ENCODE measurements at places on chromosomes 13 and 19. TPM values are rescaled to one million over a fixed set of nuclear protein-coding genes. Genes with fewer than 3 reads are reported as not detected.

DNA sequence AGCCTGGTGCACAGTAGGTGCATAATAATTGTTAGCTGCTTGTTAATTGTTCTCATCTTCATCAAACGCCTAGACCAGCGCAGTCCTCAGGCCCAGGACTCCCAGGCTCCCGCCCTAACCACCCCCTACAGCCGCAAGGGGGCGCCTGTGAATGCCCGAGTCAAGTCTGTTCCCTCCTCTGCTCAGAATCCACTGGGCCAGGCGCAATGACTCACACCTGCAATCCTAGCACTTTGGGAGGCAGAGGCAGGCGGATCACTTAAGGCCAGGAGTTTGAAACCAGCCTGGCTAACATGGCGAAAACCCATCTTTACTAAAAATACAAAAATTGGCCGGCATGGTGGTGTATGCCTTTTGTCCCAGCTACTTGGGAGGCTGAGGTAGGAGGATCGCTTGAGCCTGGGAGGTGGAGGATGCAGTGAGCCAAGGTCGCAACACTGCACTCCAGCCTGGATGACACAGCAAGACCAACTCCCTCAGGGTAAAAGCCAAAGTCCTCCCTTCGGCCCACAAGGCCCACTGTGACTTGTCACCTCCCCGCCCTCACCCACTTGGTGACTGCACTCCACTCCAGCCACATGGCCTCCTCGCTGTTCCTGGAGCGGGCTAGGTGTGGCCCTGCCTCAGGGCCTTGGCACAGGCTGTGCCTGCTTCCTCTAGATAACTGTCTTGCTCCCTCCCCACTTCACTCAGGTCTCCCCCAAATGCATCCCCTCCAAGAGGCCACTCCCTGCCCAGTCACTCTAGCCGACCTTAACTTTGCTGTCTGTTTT lies 9.1 kb downstream of the ZNF653 start:
- peak; percentile 71 for DNase-seq

- no peak for DNase-seq
Observed at GRCh38 chr19:40341601-40342482, 6.4 kb downstream of the C19orf47 start.

GRCh38 chr13:83452292-83452950 lies 429.9 kb downstream of the SLITRK1 start:
- no peak for DNase-seq

DNA sequence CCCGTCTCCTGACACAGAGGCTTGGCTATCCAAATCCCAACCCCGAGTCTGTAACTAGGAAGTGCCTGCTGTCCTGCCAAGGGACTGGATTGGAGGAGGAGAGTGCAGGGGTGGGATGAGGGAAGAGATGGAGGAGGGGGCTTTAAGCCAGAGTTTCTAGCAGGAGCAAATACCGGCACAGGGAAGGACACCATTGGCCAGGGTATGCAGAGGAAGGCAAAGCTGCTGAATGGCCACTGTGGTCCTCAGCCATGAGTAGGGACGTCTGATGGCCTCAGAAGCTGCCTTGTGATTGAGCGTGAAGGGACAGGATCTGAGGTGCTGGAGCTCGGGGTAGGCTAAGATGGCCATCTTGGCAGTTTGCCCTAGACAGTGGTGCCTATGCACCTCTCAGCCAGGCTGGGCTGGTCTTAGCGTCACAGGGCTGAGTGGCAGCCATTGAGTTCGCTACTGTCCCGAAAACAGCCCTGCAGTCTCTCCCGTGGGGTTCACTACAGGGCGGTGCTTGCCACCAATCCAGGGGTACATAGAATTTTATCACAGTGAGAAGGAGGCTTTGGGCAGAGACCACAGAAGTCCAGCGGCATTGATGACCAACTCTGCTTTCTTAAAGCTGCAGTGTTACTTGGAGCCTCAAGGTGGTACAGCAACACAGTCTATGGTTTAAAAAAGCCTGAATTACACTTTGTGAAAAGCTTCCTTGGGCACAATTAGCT lies 61.8 kb downstream of the AKAP11 start:
- peak; percentile 37 for DNase-seq

DNA sequence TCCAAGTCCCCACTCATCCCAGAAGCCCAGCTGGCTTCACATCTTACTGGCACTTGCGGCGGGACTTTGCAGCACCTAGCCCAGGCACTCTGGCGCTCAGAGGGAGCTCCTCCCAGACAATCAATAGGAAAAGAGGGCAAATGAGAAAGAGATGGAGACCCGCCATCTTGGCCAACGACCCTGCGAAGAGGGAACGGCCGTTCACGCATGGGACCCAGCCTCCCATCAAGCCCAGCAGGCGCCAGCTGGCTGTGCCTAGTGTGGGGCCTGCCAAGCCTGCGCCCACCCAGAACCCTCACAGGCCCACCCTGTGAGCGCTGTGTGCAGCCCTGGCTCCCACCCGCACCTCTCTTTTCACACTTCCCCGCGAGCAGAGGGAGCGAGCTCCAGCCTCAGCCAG lies 317.8 kb upstream of the SPRY2 start:
- DNase-seq = no peak

GRCh38 chr19:44476559-44477408 lies 23.5 kb downstream of the ZNF180 start:
- no peak for DNase-seq

- peak; percentile 85 for DNase-seq
Observed at GRCh38 chr19:50025794-50026549, at the start of gene ZNF473. Gene ZNF473, plus strand, starts transcription at chr19:50026005. Its CDS starts 5,078 bp downstream, at chr19:50031083.

The ACP5 gene
- total RNA-seq = 35.0 TPM
